ENCODE measurements at places on chromosomes 6 and 20.

- H3K36me3 ChIP-seq, result no peaks in the 10 kb centered on the region
- no peak overlapping the region for H3K4me3 ChIP-seq
- DNase-seq, result no peak
- H3K4me1 ChIP-seq, result peaks cover 33% of the 10 kb centered on the region
These were observed 96.6 kb downstream of the CDYL start for GRCh38 chr6:4872841-4873240.

- H3K4me1 ChIP-seq, result no peaks in the 10 kb centered on the region
- DNase-seq, result no peak
- no peaks in the 10 kb centered on the region for H3K36me3 ChIP-seq
- H3K27me3 ChIP-seq, result no peaks in the 10 kb centered on the region
These were observed 52.9 kb upstream of the PLCB4 start for GRCh38 chr20:9015984-9016324.

GRCh38 chr6:152225241-152225934 lies 411.8 kb downstream of the SYNE1 start:
- H3K36me3 ChIP-seq, result peaks cover 61% of the 10 kb centered on the region
- H3K4me1 ChIP-seq, result no peaks in the 10 kb centered on the region
- H3K4me3 ChIP-seq, result no peak overlapping the region

DNA sequence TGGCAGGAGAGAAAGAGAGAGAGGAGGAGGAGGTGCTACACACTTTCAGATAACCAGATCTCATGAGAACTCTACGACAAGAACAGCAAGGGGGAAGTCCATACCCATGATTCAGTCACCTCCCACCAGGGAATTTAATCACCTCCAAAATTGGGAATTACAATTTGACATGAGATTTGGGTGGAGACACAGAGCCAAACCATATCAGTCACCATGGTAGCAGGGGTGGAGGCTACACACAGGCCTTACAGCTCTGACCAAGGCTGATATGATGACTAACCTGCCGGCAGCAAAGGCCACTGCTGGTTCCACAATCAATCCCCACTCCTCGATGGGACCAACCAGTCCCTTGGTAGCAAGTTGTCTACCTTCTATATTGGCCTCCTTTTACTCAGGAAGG lies 13.6 kb upstream of the RBM24 start:
- no peak overlapping the region for H3K27ac ChIP-seq
- H3K4me1 ChIP-seq, result no peaks in the 10 kb centered on the region
- no peak overlapping the region for H3K4me3 ChIP-seq
- no peaks in the 10 kb centered on the region for H3K36me3 ChIP-seq

DNA sequence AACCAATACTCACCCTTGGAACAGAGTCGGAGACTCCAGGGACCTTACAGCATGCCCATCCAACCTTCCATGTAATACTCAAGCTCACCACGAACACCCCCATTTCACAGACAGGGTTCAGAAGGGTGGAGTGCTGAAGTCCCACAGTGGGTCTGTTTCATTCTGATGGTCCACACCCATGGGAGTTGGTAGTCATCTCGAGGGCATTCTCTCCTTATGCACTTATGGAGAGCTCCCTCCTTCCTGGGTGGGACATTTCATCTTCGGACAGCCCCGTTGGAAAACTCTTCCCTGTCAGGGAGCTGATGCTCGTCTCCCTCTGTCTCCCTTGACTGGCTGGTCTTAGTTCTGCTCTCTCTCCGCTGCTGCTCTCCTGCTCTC lies 38.9 kb downstream of the COX4I2 start:
- H3K4me1 ChIP-seq, result peaks cover 82% of the 10 kb centered on the region
- peak overlapping the region; percentile 99 for H3K27ac ChIP-seq
- peak overlapping the region; percentile 99 for H3K4me3 ChIP-seq

DNA sequence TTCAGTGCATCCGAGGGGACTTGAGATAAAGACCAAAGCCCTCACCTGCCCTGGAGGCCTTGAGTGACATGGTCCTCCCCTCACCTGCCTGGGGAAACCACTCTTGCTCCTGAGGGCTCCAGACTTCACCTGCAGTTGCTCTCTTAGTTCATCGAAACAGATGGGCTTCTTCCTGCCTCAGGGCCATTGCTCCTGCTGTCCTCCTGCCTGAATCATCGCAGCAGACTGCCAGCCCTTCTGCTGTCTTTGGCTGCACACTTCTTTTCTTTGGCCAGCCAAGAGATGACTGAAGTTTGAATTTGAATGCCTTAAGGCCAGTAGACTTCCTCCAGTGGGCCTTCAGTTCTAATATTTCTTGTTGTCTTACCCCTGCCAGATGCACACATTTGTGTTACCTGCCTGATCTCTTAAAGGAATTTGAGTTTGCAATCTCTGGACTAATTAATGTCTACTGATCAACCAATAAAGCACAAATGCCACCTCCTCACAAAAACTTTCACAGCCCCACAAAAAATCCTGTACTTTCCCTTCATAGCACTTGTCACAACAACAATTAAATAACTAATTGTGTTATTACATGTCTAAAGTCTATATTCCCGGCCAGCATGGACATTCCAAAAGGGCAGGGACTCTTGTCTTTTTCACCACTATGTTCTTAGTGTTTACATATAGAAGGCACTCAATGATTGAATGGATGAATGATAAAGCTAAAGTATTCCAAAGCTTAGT lies 56.7 kb upstream of the SGK1 start:
- DNase-seq, result no peak
- H3K4me3 ChIP-seq, result no peak overlapping the region
- peaks cover 9% of the 10 kb centered on the region for H3K4me1 ChIP-seq
- peaks cover 5% of the 10 kb centered on the region for H3K27me3 ChIP-seq

DNA sequence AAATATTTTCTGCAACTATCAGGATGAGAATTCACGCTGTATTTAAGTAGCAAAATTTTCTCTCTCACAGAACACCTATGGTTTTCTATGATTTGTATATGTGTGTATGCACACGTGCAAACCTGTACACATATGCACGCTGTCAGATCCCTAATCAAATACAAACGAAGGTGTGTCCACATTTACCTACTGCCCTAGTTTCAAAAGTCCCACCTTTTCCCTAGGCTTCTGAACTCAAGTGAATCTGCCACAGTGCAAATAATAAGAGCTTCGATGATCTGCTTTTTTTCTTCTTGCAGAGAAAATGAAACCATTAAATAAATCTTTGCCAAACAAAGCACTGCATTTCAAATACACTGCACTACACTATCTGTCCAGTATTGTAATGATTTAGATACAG lies 6.5 kb downstream of the HIVEP2 start:
- DNase-seq, result no peak
- H3K27ac ChIP-seq, result peak overlapping the region; percentile 100
- no peaks in the 10 kb centered on the region for H3K27me3 ChIP-seq
- peak overlapping the region; percentile 66 for H3K4me3 ChIP-seq
- peaks cover 23% of the 10 kb centered on the region for H3K36me3 ChIP-seq

- H3K27me3 ChIP-seq, result no peaks in the 10 kb centered on the region
- H3K4me1 ChIP-seq, result peaks cover 19% of the 10 kb centered on the region
- H3K36me3 ChIP-seq, result no peaks in the 10 kb centered on the region
- no peak for DNase-seq
These were observed 19.3 kb upstream of the SLCO4A1 start for GRCh38 chr20:62622877-62623487.

- H3K36me3 ChIP-seq, result peaks cover 2% of the 10 kb centered on the region
- no peak overlapping the region for H3K4me3 ChIP-seq
- H3K27me3 ChIP-seq, result no peaks in the 10 kb centered on the region
- DNase-seq, result no peak
- H3K27ac ChIP-seq, result no peak overlapping the region
These were observed 98.5 kb downstream of the INSM1 start for GRCh38 chr20:20466341-20466879.

- H3K27me3 ChIP-seq, result no peaks in the 10 kb centered on the region
- H3K36me3 ChIP-seq, result peaks cover 25% of the 10 kb centered on the region
- H3K4me1 ChIP-seq, result no peaks in the 10 kb centered on the region
These were observed 125.3 kb downstream of the REV3L start for GRCh38 chr6:111357705-111358104.

- no peaks in the 10 kb centered on the region for H3K27me3 ChIP-seq
- no peak overlapping the region for H3K27ac ChIP-seq
- no peak overlapping the region for H3K4me3 ChIP-seq
- peaks cover 12% of the 10 kb centered on the region for H3K36me3 ChIP-seq
- DNase-seq, result no peak
These were observed 151.3 kb downstream of the RALGAPA2 start for GRCh38 chr20:20561172-20561571.

DNA sequence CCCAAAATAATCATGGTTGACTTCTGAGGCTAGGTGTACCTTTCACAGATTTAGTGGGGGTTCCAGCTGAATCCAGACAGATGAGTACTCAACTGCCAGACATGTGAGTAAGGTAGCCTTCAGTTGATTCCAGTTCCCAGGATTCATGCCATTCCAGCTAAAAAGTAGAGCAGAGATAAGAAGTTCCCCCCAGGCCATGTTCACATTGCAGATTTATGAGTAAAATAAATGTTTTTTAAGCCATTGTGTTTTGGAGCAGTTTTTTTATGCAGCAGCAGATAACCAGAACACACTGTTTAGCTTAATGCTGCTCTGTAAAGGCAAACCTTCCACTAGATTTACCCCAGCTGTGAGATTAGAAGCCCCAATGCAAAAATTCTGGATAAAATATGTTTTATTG lies 245.0 kb downstream of the RFPL4B start:
- H3K27me3 ChIP-seq, result no peaks in the 10 kb centered on the region
- no peak overlapping the region for H3K4me3 ChIP-seq
- no peak overlapping the region for H3K27ac ChIP-seq
- H3K36me3 ChIP-seq, result no peaks in the 10 kb centered on the region
- DNase-seq, result no peak
- no peaks in the 10 kb centered on the region for H3K4me1 ChIP-seq

DNA sequence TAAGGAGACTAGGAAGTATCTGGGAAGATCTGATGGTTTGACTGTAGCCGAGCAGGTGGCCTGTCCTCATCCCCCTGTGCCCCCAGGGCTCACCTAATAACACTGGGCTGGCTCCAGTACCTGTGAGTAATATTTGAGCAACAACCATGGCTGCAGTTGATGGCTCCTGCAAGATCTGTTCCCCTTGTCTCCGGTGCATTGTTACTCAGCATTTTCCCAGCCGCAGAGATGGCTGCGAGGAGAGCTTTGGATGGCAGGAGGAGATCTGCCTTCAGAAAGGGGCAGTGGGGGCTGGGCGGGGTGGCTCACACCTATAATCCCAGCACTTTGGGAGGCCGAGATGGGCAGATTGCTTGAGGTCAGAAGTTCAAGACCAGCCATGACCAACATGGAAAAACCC lies 39.3 kb downstream of the PTK7 start:
- peaks cover 22% of the 10 kb centered on the region for H3K27me3 ChIP-seq
- no peak overlapping the region for H3K27ac ChIP-seq
- H3K4me1 ChIP-seq, result no peaks in the 10 kb centered on the region
- H3K36me3 ChIP-seq, result no peaks in the 10 kb centered on the region
- DNase-seq, result no peak
- no peak overlapping the region for H3K4me3 ChIP-seq

DNA sequence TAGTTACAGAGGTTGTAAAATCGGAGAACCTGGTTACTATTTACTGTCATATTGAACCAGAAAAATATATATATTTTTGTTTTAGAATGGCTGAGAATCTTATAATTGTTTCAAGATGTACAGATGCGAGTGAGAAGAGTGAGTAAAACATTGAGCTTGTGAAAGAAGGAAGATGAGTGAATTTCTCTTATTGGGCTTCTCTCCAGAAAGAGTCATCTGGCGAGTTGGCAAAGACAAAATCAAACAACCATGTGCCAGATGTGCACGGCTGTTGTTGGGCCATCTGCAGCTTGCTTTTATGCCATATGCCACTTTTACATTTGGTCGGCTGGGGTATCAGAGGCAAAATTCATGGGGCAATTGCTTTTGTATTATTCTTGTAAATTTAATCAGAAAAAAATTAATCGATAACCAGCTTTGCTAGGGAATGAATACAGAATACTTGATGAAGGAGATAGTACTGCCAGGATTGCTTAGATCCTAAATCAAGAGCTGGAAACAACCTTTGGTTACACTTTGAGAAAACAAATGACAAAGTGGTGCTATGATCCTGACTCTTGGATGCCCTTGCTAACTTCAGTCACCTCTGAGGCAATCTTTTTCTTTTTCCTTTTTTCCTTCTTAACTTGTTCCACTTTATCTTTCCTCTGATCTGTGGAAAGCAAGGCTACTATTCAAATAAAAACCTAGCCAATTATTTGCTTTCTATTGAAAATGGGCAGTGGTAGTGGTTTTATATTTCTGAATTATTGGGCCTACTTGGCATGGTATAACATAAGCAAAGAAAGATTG lies 97.1 kb upstream of the GRIK2 start:
- H3K4me1 ChIP-seq, result no peaks in the 10 kb centered on the region
- no peak for DNase-seq
- H3K27me3 ChIP-seq, result no peaks in the 10 kb centered on the region
- no peak overlapping the region for H3K4me3 ChIP-seq
- no peak overlapping the region for H3K27ac ChIP-seq

DNA sequence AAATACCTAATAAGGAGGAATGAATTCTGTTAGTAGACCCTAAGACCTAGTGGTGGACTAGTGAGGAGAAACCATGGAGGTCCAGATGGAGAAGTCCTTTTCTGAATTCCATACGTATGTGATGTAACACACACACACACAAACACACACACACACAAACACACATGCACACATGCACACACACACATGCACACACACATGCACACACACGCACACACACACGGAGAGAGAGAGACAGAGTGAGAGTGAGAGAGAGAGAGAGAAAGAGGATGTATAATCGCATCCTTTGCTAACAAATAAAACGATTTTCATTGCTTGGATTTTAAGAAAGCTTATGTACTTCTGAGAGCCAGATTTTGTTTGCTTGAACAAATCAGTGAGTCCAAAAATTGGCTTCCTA lies 132.6 kb upstream of the CEP162 start:
- H3K4me3 ChIP-seq, result no peak overlapping the region
- no peaks in the 10 kb centered on the region for H3K27me3 ChIP-seq
- no peaks in the 10 kb centered on the region for H3K36me3 ChIP-seq

- H3K27ac ChIP-seq, result no peak overlapping the region
- no peaks in the 10 kb centered on the region for H3K36me3 ChIP-seq
- no peak for DNase-seq
- no peaks in the 10 kb centered on the region for H3K4me1 ChIP-seq
- peaks cover 32% of the 10 kb centered on the region for H3K27me3 ChIP-seq
- no peak overlapping the region for H3K4me3 ChIP-seq
These were observed 113.4 kb downstream of the DACT2 start for GRCh38 chr6:168206186-168206585.

DNA sequence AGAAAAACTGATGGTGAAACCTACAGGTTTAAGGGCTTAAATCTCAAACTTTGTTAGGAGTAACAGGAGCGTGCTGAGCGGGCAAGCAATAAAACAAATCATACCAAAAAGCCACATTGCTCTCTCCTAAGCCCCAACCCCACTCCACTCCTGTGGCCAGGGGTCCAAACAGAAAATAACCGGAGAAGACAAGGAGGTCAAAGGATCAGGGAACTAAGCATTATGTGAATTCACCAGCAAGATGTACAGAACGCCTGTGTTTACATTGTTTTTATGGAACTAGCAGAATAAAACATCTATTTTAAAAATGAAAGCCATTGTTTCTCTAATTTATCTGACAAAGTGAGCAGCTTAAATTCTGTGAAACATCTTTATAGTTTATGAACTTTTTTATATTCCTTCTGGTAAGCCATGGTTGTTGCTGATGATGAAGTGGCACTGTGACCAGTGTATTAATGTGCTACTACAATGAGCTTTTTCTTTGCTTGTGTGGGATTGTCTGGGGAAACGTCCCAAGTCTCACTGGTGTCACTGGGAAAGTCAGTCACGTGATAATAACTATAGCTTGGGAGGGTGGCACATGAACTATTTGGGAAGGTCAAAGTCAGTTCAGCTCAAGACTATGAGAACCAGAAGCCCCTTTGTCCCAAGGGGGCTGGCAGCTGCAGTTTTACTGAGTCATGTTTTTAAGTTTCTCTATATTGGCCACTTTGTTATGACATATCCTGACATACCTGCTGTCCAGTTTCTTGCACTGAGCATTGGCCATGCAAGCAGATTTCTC lies 9.8 kb downstream of the FAM210B start:
- H3K27me3 ChIP-seq, result no peaks in the 10 kb centered on the region
- no peak for DNase-seq
- no peak overlapping the region for H3K27ac ChIP-seq
- H3K4me3 ChIP-seq, result no peak overlapping the region

All from effector memory CD8-positive, alpha-beta T cell (primary cell).